NCI-H1092 (cell line): ENCODE measurements at places on chromosomes 12 and 14.

- no peak for DNase-seq
Observed at GRCh38 chr12:9869307-9870161, at the start of gene CLEC2B. Gene CLEC2B (minus strand): TSS chr12:9869354.

GRCh38 chr14:59566725-59567124, 9.9 kb downstream of the CCDC175 start:
- DNase-seq, result no peak

DNA sequence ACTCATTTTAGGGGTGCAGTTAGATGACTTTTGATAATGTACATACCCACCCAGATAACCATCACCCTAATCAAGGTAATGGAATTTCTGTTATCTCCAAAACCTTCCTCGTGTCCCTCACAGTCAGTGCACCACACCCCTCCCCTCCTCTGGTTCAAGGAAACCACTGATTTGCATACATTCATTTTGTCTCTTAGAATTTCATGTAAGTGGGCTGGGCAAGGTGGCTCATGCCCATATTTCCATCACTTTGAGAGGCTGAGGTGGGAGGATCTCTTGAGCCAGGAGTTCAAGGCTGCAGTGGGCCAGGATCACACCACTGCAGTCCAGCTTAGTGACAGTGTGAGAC, 15.7 kb downstream of the ADIPOR2 start:
- no peak for DNase-seq

GRCh38 chr14:56759633-56760032, 50.6 kb downstream of the OTX2 start:
- DNase-seq, result no peak

GRCh38 chr14:51370758-51371386, 130.8 kb downstream of the TMX1 start:
- DNase-seq, result no peak

DNA sequence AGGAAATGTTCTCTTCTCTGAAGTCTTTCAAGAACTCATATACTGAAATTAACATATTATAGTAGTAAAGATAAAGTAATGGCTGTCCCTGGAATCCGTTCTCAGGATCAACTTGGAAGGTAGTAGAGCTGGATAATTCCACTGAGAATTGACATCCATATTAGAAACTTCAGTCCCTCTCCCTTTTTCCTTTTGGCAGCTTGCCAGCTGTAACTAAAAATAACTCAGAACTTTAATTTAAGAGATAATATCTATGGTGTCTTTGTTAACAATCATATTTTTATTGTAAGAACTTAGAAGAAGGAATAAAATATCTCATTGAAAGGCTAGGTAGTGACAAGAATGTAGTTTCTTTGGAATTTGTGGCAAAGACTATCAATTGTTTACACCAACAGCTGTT, 61.4 kb upstream of the PLEKHA5 start:
- no peak for DNase-seq

DNA sequence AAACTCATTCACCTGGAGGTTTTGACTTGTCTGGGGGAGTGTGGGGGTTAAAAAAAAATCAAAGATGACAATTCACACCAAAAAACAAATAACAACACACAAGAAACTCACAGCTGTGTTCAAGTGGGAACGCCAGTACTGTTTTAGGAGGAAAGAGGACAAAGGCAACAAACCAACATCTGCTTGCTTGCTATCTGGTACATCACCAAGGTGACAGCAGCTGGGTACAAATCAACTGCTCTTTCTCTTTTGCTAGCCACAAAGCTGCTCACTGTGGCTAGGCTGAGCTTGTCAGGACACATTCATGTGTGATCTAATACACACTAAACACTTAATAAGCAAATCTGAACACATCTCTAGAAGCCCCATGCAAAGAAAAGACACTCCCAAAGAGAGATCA, 128.0 kb upstream of the RAP1B start:
- no peak for DNase-seq

DNA sequence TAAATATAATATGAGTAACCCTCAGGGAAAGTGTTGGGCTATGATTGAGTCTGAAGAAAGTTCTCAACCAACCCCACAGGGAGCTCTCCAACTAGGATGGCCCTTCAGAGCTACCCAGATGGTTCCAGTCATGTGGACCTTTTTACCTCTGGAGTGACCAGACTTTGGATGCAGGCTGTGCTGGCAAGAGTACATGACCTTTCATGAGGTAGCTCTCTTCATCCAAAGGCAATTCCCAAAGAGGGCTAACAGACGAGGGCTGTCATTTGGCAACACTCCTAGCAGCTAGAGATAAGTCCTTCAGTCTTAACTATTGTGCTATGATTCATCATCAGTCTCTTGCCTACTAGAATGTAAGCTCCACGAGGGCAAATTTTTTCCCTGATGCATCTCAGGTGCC, 75.4 kb downstream of the DUSP6 start:
- no peak for DNase-seq

- DNase-seq, result no peak
Observed at GRCh38 chr14:76936483-76936882, 92.0 kb downstream of the IRF2BPL start.

GRCh38 chr12:116861320-116861719, 19.9 kb downstream of the HRK start:
- DNase-seq, result no peak

DNA sequence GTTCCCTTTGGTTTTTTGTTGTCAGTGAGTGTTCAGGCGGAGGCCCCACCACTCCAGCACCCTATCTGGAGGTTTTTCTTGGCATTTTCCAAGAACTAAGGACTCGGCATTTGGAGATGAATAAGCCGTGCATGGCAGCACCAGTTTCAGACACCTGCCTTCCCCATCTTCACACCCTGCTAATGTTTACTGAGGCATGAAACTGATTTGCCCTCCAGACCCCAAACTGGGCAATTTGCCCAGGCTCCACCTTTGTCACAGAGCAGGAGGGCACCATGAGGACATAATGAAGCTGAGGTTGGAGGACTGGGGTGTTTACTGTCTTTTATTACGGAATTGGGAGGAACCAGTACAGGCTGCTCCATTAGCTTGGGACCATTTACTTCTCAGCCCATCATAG, 113.4 kb downstream of the LGMN start:
- peak; percentile 69 for DNase-seq

- no peak for DNase-seq
Observed at GRCh38 chr12:74530676-74531075, 7.0 kb upstream of the ATXN7L3B start.

DNA sequence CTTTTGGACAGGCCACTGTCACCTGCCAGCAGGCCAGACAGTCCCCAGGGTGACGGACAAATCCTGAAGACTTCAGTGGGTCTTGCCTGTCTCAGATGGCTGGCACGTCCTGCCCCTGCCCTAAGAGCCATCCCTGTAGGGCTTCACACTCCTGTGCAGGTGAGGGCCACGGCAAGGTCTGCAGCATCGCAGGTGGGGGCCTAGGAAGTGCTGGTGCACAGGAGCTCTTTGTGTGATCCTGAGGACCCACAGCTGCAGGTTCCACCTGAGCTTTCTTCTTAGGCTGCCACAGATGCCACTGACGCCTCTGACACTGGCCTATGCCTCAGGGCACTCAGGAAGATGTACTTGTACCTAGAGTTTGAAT, 108.5 kb upstream of the FKBP4 start:
- DNase-seq, result no peak

DNA sequence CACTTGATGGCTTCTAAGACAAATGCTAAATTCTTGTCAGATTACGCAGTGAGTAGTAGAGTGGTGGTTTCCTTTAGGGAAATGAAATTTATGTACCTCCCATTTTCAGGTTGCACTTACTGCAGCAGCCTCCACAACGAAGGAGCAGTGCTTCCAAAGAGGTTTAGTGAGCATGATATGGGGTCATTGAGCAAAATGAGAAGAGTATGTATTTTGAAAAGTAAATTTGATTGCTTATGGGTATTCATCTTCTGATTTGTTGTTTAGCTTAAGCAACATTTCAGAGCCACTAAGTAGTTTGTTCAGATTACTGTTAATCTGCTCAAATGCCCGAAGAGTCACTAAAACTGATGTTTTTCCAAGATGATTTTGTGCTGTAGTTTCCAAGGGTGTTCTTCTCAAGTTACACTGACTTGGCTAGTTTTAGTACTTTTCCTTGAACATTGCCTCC, 493.6 kb downstream of the PCNX1 start:
- DNase-seq, result no peak

- no peak for DNase-seq
Observed at GRCh38 chr12:53983950-53984572, 885 bp upstream of the HOXC10 start.

DNA sequence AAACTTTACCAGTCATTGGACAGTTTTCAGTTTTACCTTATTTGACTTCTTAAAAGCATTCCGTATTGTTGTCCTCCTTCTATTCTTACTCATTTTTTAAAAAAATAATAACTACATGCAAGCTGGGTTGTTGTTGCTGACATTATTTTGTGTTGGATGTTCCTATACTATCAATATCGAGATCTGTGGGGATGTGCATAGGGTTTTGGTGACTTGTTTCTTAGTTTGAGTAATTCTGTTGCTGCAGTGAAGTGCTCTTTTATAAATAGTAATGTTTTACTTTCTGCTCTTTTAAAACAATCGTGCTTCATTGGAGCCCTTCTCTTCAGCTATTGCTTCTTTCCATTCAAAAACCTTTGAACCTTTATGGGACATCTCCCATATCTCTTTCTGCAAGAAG, 79.4 kb downstream of the METTL25 start:
- no peak for DNase-seq

- no peak for DNase-seq
Observed at GRCh38 chr12:77131977-77132490, 66.7 kb upstream of the E2F7 start.

- no peak for DNase-seq
Observed at GRCh38 chr12:92162079-92162478, 16.4 kb upstream of the BTG1 start.

- DNase-seq, result no peak
Observed at GRCh38 chr14:80930836-80931389, 10.6 kb downstream of the CEP128 start.

- DNase-seq, result no peak
Observed at GRCh38 chr12:130139567-130140421, 22.5 kb upstream of the FZD10 start.

- no peak for DNase-seq
Observed at GRCh38 chr12:25959071-25959961, 834 bp downstream of the RASSF8 start.

- DNase-seq, result no peak
Observed at GRCh38 chr14:72629534-72629933, 264.4 kb downstream of the DPF3 start.

- DNase-seq, result no peak
Observed at GRCh38 chr12:45727980-45728629, 1.4 kb upstream of the ARID2 start.

- DNase-seq, result no peak
Observed at GRCh38 chr12:125272383-125272933, 207.2 kb downstream of the AACS start.

GRCh38 chr12:107277855-107278254, 184.5 kb upstream of the CRY1 start:
- no peak for DNase-seq

DNA sequence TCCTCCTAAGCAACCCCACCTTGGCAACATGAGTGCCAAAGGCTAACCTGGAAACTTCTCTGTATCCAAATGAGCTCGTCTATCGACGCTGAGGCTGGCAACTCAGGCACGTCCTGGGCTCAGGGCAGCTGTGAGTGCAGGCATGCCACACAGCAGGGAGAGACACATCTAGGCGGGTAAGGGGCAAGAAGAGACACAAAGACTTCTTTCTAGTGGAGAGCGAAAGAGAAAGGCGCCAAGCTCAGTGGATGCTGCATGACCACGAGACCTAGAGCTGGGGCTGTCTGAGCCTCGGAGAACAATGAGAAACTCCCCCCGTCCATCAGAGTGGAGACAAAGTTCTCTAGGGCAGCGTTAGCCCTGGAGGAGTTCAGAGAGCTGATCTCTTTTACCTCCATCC, 170.4 kb downstream of the CALM1 start:
- DNase-seq, result no peak

DNA sequence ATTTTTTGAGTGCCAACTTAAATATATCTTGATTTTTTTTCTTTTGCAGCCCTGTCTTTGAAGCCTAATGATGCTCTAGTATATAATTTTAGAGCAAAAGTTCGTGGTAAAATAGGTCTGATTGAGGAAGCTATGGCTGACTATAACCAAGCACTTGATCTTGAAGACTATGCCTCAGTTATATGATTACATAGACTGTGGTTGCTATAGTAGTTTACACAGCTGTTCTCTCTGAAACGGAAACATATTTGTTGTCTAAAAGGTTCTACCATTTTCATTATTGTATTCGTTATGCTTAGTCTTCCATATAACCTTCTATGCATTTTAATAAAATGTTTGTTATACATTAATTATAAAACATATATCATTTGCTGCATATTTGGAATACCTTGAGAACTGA, 246.7 kb downstream of the TTC6 start:
- no peak for DNase-seq

GRCh38 chr14:100674428-100674827, 52.3 kb upstream of the DLK1 start:
- DNase-seq, result no peak

GRCh38 chr12:76242813-76243550, 105.2 kb downstream of the BBS10 start:
- no peak for DNase-seq

GRCh38 chr14:70448633-70449340, 3.2 kb upstream of the ADAM21 start:
- DNase-seq, result no peak

GRCh38 chr12:57268264-57268663, 17.3 kb upstream of the STAC3 start:
- DNase-seq, result no peak

DNA sequence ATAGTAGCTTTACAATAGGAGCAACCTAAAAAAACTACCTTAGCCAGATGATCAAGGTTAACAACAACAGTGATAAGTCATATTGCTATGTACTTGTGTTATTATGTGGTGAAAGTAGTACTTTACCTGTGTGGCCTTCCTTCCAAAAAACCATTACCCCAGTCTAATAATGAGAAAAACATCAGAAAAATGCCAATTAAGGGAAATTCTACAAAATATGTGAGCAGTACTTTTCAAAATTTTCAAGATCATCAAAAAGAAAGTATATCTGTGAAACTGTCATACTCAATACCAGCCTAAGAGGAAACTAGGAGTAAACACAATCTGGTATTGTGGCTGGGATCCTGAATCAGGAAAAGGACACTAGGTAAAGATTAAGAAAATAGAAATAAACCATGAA, 165.3 kb upstream of the PKP2 start:
- no peak for DNase-seq

GRCh38 chr12:4707306-4707705, 12.9 kb upstream of the GALNT8 start:
- DNase-seq, result no peak
